H4 (cell line): ENCODE measurements at places on chromosomes 7 and 10. TPM values are rescaled to one million over a fixed set of nuclear protein-coding genes. Genes with fewer than 3 reads are reported as not detected.

- DNase-seq, result no peak
Measured at GRCh38 chr10:33015761-33016547, 57.9 kb upstream of the ITGB1 start.

Gene NACAD
- 2.0 TPM in 2 replicates for total RNA-seq

Gene CYP26C1
- not detected in 2 replicates for total RNA-seq

Gene CUZD1
- total RNA-seq, result 0.37 and 0.99 TPM in 2 replicates

DNA sequence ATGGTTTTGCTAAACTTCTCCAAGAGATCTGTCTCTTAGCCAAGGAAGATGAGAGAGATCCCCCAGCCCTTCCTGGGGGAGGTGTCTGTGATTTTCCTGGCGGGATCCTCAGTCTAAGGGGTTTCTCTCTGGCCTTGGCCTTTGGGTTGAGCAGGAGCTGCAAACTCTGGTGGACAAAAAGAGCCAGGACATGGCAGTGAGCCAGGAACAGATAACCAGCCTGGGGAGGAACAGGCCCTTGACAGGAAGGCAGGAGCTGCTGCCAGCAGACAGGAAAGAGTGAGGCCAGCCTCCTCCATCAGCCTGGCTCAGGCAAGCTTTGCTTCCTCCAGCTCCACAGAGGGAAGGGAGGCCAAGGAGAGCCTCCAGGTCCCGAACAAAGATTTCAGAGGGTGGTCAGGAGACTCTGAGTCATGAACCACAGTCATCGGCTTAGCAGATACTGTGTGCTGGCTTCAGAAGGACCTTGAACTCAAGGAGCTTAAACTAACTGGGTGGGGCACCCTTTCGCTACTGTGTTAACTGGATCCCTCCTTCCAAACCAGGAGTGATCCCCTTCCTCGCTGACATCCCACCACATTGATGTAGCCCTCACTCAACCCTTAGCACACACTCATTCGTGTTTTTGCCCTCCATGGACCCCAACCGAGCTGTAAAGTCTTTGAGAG is 34.7 kb downstream of the DDIT4 start:
- DNase-seq, result peak; percentile 83

DNA sequence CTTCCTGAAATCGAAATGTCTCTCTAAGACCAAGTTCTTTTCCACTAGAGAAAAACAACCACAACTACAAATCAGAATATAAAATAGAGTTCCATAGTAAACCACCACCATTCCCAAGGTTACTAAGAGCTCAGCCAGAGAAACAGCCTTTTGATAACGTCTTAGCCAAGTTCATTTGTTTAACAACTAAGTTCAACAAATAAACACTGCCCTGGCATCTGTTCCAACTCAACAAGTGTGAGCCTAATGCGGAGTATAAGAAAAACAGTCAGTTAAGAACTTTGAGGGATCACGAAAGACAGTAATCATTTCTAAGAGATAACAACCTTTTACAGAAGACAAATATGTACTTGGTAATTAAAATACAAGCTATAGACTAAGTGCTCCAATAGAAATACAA is 77.3 kb downstream of the CALD1 start:
- peak; percentile 44 for DNase-seq

- peak; percentile 65 for DNase-seq
Measured at GRCh38 chr7:102063690-102064180, 222.9 kb upstream of the SH2B2 start.

DNA sequence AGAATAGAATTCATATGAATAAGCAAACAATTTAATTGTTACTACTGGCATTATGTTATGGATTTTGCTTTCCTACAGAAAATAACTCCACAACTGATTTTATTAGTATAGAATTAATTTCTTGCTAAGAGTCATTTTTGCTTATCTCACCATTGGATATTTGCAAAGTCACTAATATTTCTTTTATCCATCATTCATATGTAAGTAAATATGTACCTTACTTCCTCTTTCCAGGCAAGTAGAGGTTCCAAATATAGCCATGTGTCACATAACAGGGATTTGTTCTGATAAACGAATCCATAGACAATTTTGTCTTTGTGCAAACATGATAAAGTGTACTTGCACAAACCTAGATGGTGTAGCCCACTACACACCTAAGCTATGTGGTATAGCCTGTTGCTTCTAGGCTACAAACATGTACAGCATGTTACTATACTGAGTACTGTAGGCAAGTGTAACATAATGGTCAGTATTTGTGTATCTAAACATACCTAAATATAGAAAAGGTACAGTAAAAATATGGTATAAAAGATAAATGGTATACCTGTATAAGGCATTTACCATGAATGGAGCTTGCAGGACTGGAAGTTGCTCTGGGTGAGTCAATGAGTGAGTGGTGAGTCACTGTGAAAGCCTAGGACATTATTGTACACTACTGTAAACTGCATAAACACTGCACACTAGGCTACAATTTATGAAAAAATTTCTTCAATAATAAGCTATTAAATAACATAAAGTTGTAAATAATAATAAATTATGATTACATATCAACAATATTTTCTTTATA is 18.3 kb downstream of the KLLN start:
- no peak for DNase-seq

Gene FAM24A
- total RNA-seq, result not detected in 2 replicates

Gene PPP1R9A
- total RNA-seq, result 0.52 and 0.62 TPM in 2 replicates

- no peak for DNase-seq
Measured at GRCh38 chr7:135685306-135686084, 23.2 kb downstream of the STMP1 start.

Gene CALML5
- not detected in 2 replicates for total RNA-seq

Gene EBLN1
- total RNA-seq, result not detected in 2 replicates

Gene BAZ1B
- 68.6 and 74.8 TPM in 2 replicates for total RNA-seq

DNA sequence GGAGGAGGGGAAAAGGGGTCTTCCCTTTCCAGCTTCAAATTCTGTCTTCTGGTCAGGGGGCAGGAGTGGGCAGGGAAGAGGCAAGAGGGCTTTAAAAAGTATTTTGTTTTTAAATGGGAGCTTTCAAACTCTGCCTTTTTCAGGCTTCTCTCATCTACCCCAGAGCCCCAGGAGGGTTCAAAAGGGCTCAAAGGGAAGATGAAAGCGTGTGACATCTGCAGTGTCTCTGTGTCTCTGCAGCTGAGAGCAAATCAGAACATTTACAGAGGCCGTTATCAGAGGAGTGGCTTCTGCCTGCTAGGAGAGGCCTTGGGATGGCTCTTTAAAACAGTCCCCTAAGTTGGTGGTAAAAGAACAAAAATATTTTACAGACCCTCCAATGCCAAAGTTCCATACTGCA is 30.3 kb downstream of the TRIM8 start:
- no peak for DNase-seq

- DNase-seq, result no peak
Measured at GRCh38 chr7:45606050-45606449, 31.9 kb downstream of the ADCY1 start.

DNA sequence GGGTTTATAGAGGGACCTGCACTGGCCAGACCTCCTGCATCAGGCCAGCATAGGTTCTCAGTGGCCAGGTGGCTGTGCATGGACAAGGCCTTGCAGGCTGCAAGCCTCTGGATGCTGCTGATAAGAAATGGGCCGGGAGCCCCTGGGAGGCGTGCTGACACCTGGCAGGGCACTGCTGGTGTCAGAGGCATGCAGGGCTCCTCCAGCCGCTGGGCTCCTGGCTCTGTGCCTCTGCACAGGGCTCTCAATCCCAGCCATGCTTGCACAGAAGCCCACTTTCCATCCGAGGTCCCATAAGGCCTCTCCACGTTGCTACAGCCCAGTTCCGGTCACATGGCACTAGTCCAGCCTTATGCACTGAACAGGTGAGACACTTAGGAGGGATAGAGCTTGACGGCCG is 27.3 kb downstream of the ANTXRL start:
- DNase-seq, result no peak

GRCh38 chr10:5688587-5688986 is 3.9 kb downstream of the TASOR2 start:
- no peak for DNase-seq

- DNase-seq, result peak; percentile 71
Measured at GRCh38 chr10:29119374-29119773, 169.5 kb upstream of the LYZL1 start.

DNA sequence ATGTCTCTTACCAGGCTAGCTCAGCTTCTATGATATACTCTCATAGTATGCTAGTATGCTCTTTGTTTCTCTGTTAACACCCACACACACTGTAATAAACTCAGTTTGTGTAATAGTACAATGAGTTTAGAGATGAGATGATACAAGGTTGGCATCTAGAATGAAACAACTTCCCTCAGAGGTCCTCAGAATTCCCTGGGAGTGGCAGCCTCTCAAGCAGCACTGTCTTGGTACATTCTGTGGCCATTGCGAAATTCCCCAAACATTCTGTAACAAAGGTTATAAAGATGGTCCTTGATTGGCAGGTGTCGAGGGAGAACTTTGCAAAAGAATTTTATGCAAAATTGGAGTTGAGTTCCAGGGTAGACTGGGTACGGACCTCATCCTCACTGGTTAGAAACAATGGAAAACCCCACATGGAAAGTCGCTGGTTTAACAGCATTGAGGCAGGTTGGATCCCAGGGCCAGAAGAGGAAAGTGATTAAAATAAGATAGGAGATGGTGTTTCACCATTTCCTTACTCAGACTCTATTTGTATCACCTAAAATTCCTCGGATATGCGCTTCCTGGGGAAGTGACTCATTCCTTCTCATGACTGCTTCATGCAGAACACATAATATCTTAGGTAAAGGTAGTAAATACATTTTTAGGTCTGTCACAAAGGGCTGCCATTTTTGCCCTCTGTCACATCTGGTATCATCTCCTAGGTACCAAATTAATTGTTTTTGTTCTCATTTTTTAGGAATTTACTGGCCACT is 657.8 kb downstream of the SORCS1 start:
- peak; percentile 3 for DNase-seq

Gene HHEX
- not detected in 2 replicates for total RNA-seq

- DNase-seq, result no peak
Measured at GRCh38 chr7:132249256-132249971, 326.9 kb downstream of the PLXNA4 start.

DNA sequence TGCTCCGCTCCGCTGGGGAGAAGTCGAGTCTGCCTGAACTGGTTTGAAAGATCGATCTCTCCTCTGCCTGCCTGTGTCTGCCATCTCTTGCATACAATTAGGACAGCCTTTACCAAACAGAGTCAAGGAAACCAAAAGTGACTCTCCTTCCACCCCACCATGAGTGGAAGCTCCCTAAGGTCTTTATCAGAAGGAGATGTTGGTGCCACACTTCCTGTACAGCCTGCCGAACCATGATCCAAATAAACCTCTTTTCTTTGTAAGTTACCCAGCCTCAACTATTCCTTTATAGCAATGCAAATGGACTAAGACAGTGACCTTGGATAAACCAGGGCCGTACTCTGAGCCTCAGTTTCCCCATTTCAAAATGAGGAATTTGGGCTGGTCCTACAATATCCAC is 106.3 kb upstream of the GDF10 start:
- no peak for DNase-seq

DNA sequence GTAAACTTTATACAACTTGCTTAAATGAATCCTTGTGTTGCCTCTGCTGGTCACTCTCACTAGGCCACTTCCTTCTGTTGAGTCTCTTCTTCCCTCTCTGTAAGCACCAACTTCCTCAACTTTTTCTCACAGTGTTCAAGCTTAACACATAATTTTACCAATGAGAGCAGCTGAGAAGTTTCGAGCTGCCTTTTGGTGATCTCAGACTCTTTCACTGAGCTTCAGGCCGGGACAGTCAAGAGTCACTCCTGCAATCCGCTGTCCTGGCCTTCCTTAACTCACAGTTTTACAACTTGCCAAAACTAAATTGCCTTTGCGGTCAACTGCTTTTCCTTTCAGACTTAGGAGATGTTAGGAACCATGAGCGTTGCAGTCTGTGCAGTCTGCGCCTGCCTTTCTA is 47.4 kb downstream of the PRPF18 start:
- DNase-seq, result no peak

DNA sequence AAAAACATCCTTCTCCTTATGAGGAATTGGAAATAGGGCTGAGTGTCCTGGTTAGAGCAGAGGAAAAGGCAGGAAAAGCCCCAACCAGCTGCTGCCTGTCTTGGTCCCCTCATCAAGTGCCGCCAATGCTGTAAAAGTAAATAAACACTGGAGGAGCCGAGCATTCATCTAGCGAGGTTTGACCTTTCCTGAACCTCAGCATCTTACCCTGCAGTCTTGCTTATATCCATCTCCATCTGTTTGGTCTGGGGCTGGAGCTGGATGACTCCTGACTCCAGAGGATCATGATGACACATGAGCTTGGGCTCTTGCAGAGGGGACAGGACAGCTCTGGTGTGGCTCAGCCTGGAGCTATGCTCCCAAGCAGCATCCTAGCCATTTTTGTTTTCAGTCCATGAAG is 501.1 kb downstream of the TNS3 start:
- DNase-seq, result peak; percentile 89

Gene TRIM50
- not detected in 2 replicates for total RNA-seq

DNA sequence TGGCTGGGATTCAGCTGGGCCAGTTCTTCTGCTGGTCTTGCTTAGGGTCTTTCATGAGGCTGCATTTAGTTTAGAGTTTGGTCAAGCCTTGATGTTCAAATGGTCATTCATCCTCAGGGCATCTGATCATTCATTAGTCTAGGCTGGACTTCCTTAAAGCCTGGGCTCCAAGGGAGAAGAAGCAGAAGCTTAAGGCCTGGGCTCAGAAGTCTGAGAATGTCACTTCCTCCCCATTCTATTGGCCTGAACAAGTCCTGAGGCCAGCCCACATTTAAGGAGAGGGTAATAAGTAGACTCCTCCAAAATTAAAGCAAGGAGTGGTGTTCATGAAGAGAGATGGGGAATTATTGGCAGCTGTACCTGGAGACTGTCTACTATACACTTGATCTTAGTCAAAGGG is 193.2 kb upstream of the HABP2 start:
- no peak for DNase-seq

Gene TACC2
- total RNA-seq, result 1.8 and 3.0 TPM in 2 replicates

DNA sequence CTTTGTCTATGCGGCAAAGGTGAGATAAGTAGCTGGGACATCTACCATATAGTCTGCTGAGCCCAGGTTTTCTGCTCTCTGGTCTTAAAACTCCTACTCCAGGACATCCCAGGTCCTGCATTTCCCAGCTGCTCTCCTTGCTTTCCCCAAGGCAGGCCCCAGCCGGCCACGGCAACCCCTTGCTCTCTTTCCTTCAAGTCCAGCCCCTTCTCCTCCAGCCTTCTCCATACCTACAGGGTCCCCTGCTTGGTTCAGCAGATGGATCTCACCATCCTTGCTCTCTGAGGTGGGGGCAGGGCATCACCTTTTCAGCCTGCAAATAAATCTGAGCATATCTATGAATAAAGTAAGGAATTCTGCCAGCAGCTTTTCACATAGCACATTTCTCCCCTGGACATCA is 8.7 kb downstream of the GIMAP5 start:
- no peak for DNase-seq

GRCh38 chr10:7829289-7829834 is 11.1 kb downstream of the TAF3 start:
- DNase-seq, result no peak

- DNase-seq, result peak; percentile 50
Measured at GRCh38 chr7:33886149-33886623, 19.2 kb upstream of the BMPER start.

GRCh38 chr7:17983221-17984062 is 43.1 kb upstream of the SNX13 start:
- DNase-seq, result no peak

Gene TET1
- 2.0 TPM in 2 replicates for total RNA-seq

- no peak for DNase-seq
Measured at GRCh38 chr7:11155883-11156282, 182.2 kb downstream of the PHF14 start.

Gene PCDH15
- 0.35 TPM in 1 of 2 replicates, not detected in the other for total RNA-seq

Gene RADIL
- total RNA-seq, result 1.3 and 1.4 TPM in 2 replicates
